Muscle of back (tissue), 13 donors: ENCODE measurements at places on chromosomes 6 and 20. TPM values are rescaled to one million over a fixed set of nuclear protein-coding genes. Genes with fewer than 3 reads are reported as not detected.

SLC17A1 gene
- polyA plus RNA-seq, result not detected

- DNase-seq, result no peak
Observed at GRCh38 chr20:41140226-41141133, 3.1 kb downstream of the PLCG1 start.

GRCh38 chr20:63293456-63293855 lies 470 bp downstream of the COL20A1 start:
- DNase-seq, result no peak

DNA sequence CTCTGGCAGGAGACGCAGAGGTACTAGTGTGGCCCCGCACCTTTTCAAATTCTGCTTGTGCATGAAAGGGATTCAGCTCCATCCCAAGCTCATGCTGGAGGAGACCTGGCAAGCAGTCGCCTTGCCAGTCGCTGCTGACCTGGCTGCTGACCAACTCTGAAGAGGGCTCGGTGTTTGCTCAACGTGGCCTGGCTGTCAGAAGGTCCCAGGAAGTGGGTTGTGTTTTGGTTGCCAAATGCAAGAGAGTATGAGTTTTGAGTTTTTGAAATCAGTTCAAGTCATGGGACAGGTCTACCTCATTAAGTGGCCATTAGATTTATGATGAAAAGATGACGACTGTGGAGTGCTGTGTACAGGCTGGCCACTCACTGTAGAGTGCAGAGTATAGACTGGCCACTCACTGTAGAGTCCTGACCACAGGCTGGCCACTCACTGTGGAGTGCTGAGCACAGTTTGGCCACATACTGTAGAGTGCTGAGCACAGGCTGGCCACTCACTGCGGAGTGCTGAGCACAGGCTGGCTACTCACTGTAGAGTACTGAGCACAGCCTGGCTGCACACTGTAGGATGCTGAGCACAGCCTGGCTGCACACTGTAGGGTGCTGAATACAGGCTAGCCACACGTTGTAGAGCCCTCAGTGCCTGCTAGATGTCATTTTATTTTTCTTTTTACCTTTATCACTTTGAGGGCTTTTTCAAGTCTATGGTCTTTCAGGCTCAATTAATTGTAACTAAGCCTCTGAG lies 193.9 kb downstream of the ZNF217 start:
- DNase-seq, result no peak
